ENCODE measurements at places on chromosomes 13 and 19.

DNA sequence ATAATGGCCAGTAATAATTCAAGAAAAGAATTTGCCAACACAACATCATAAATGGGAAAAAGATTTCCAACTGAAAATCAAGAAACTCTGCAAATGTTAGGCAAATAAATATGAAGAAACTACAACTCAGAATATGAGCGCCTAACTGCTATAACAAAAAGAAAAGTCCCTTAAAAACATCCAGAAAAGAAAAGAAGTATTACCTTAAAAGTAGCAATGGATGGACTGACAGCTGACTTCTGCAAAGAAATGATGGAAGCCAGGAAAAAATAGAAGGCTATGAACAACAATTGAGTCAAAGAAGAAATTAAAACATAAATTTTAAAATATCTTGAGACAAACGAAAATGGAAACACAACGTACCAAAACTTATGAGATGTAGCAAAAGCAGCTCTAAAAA, 482.3 kb upstream of the ZNF507 start:
- no peak for DNase-seq

DNA sequence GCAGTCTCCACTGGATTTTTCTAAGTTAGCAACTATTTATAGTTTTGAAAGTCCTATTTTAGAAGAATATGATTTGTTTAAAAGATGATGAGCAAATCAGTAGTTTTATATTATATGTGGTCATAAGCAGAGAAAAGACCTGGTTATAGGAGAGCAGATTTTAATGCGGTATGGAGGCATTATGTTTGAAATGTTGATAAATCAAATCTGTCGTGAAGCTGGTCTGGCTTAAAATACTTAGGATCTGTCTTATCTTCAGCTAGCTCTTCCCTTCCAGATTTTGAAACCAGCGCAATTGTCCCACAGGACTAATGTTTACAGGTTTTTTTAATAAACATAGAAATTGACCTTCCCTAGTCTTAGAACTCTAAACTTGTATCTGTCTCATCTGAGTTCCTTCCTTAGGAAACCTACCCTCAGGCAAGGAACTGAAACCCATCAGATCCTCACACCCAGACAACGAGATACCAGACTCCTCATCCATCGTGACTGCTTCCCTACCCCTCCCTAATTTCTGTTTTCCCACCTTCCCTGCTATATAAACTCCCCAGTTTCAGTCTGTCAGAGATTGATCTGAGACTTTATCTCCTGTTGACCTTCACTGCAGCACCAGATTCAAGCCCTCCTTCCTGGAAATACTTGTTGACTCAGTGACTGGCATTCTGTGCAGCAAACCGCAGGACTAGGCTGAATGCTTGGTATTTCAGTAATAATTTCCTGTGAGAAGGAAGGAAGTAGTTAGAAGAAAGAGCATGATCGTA, 37.8 kb upstream of the CXCL17 start:
- no peak for DNase-seq

DNA sequence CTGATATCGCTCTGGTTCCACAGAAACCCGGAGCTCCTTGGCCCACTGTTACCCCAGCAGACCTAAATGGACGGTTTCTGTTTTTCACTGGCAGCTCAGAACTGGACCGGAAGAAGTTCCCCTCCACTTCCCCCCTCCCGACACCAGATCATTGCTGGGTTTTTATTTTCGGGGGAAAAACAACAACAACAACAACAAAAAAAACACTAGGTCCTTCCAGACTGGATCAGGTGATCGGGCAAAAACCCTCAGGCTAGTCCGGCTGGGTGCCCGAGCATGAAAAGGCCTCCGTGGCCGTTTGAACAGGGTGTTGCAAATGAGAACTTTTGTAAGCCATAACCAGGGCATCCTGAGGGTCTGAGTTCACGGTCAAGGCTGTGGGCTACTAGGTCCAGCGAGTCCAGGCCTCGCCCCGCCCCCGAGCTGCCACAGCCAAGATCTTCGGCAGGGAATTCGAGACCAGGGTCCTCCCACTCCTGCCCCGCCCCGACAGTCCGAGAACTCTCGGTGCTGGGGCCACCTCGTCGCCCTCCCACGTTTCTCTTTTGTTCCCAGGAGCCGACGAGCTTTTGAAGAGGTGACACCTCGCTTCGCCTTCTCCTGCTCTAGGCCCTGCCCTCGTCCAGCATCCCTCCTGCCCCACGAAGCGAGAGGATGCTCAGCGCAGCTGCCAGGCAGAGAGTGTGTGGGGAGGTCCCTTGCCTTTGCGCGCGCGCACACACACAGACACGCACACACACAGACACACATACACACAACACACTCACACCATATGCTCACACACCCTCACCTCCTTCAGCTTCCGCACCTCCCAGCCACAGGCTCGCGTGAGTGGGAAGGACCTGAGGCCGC, 8.8 kb downstream of the ZIC2 start:
- no peak for DNase-seq

DNA sequence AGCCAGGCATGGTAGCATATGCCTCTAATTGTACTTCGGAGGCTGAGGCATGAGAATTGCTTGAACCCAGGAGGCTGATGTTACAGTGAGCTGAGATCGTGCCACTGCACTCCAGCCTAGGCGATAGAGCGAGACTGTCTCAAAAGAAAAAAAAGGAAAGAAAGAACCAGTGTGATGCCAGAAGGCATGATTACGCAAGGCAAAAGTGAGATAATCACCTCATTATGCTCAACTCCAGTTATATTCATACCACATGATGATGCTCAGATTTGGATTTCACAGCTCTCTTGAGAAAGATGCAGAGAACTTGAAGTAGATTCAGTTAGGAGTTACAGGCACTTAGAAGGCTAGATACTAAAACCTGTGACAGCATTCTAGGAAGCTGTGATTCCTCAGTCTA, 21.8 kb downstream of the RCBTB1 start:
- DNase-seq, result no peak

DNA sequence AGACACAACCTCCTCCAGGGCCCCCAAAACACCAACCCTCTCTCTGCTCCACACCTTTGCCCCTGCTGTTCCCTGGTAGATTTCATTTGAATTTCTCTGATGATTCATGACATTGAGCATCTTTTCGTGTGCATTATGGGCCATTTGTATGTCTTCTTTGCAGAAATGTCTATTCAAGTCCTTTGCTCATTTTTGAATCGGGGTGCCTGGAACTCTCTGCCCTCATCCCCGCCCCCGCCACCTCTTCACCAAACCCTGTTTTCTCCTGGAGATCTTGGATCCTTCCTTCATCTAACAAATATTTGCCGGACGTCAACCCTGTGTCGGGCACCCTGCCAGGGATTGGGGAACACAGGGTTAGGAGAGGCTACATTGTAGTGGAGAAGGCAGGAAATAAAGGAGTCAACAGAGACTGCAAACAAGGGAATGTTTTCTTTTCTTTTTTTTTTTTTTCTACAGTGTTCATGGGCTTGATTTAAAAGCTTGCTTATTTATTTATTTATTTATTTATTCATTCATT, 25.5 kb upstream of the SLC1A5 start:
- no peak for DNase-seq

GRCh38 chr13:60164234-60164889, 634 bp upstream of the DIAPH3 start:
- DNase-seq, result no peak

- no peak for DNase-seq
Measured at GRCh38 chr13:52127378-52127777, 1.5 kb downstream of the NEK5 start.

GRCh38 chr19:7789447-7789846, 26.4 kb downstream of the CLEC4M start:
- DNase-seq, result no peak

- peak; percentile 2 for DNase-seq
Measured at GRCh38 chr13:113491418-113491883, 940 bp upstream of the DCUN1D2 start.

GRCh38 chr13:26988059-26988769, 183.4 kb downstream of the USP12 start:
- DNase-seq, result no peak

DNA sequence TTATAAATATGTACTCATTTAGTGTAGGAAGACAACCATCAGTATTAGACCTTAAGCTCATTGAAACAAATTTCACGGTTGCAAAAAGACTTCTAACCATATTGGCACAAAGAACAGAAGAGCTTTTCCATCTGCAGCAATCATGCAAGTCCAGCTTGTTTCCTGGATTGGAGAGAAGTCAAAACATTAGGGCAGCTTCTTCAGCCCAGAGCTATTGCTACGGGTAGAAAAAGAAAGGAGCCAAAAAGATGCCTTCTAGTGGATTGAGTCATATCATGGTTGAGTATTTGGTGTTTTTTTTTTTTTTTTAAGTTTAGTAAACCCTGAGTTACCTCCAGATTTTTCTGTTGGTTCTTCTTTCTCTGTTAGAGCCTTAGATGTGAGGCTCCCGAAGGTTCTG, 99.8 kb downstream of the WDFY2 start:
- no peak for DNase-seq

DNA sequence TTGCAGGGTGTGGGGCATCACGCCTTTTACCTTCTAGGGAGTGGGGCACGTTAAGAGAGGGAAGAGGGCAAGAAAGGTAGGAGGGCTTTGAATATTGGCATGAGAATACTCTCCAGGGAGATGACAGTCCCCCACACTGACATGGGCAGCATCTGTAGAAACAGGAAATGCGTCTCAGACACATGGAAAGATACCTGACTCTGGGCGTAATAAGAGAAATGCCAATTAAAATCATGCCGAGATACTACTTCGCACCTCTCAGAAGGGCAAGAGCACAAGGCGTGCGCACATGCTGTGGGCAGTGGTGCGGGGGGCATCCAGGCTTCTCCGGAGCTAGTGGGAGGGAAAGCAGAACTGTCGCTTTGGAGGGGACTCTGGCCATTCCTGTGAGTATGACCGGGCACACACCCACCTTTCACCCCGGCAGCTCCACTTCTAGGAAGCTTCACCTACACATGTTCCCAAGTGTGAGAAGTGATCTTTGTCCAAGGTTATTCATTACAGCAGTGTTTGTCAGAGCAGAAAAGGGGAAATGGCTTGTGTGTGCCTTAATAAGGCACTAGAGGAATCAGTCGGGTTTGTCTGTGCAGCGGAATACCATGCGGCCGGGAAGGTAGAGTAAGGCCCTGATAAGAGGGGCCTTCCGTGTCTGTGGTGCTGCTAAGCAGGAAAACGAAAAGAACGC, 99.5 kb downstream of the SIPA1L3 start:
- DNase-seq, result no peak

DNA sequence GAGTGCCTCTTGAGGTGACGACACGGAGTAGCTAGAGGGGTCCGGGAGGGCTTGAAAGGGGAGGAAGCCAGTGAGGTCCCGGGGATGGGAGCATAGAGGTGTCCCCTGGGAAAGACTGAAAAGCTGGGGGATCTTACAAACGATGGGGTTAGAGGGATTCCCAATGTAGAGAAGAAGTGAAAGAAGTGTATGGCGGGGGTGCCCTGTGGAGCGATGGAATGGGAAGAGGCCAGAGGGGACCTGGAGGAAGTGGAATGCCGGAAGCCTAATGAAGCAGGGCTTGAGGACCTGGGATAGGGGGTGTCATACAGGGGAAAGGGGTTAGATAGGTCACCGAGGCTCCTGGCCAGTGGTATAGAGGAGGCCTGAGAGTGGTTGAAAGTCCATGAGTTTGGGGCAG, 580 bp downstream of the AP2A1 start:
- no peak for DNase-seq

GRCh38 chr13:51154029-51154555, 43.0 kb upstream of the C13orf42 start:
- DNase-seq, result no peak

DNA sequence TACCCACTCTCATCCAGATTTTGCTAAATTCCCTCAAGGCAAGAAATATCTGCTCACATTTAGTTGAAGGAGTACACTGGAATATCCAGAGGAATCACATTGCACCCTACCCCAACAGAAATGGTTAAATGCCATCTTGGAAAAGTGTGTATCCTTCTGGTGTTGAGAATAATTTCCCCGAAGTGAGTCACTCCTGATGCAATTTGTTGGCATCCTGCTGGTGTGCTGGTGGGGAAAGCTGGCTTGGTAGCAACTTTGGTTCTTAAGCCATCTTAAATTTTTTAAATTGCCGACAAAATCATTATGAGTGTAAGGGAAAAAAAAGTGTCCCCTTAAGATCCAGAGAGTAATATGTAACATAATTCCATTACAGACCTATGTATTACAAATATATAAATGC, 337.3 kb upstream of the DACH1 start:
- DNase-seq, result no peak

- DNase-seq, result peak; percentile 30
Measured at GRCh38 chr19:46990991-46991676, 28.5 kb upstream of the NPAS1 start.

DNA sequence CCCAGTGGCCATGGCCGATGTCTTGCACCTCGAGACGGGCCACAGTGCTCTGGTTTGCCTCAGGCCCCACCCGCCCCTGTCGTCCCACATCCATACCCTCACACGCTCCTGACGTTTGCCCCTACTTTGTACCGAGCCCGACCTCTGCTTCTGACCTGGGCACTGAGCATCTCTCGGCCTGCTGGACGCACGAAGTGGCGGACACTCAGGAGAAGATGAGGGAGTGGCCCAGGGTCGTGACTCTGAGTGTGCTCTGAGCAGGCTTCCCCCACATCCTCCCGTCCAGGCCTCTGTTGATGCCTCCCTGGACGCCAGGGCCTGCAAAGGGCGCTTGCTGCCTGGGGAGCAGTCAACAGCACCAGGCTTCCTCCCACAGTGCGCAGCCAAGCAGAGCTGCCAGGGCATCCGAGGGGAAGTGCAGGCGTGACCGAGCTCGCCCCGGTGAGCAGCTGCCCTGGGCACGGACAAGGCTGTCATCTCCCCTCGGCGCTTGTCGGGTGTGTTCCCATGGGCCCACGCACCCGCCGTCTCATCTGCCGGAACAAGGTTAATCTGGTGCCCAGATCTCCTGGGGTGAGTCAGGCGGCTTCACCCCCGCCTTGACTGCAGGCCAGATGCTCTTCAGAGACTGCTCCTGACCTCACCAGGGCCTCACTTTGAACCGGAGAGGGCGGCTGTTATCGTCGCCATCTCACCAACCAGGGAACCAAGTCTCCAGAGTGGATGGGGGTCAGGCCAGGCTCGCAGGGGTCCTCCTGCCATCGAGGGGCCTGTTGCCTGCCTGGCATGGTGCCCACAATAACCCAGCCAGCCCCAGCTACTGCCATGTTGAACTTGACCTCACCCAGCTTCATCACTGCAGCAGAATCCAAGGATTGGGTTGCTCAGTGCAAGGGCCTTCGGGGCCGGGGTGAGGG, 27.2 kb downstream of the COMP start:
- no peak for DNase-seq

- peak; percentile 48 for DNase-seq
Measured at GRCh38 chr13:39998166-39998565, 342.7 kb downstream of the COG6 start.

GRCh38 chr19:48319647-48320541, 5.5 kb upstream of the EMP3 start:
- peak; percentile 66 for DNase-seq

Measured in CD8-positive, alpha-beta memory T cell (primary cell).